ENCODE measurements at places on chromosomes 4 and X.

DNA sequence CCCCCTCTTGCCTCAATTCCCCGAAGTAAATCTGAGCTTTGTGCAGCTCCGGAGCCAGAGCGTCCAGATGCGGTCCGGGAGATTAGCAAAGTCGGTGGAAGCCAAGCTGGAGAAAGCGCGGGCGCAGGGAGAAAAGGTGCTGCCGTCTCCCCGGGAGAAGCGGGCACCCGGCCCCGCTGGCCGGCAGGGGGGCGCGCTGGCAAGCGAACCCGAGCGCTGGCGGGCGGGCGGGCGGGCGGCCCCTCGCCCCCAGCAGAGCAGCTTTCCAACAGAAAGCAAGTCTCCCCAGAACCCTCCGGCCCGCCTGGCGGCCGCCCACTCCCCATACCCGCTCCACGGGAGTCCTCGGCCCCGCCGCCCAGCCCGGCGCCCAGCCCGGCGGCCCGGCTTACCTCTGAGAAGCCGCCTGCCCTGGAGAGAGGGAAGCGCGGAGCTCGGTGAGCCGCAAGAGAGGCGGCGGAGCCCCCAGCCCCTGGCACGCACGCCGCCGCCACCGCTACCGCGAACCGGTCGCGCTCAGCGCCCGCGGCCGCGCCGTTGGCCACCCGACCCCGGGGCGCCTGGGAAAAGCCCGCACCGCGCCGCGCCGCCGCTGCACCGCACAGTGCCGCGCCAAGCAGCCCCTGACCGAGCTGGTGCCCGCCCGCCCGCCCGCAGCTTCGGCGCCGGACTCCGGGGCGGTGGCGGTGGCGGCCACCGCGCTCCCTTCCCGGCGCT lies 529 bp upstream of the CITED1 start:
- DNase-seq, result no peak

DNA sequence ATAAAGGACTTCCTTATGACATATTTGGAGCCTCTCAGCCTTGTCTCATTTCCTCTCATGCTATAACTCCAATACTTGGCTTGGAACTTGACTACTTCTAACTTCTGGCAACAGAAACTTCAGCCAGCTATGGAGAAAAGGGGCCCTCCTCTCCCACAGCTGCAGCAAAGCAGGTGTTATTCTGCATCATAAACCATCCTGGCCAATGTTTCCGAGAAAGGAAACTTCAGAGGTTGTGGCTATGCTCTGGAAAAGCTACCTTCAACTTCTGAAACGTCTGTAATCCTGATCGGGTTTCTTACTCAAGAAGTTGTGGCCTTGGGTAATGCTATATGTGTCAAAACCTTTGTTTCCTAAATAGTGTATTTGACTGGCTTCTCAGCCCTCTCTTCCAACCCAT lies 109.5 kb upstream of the CDX4 start:
- DNase-seq, result no peak

GRCh38 chr4:93217431-93217830 lies 611.1 kb upstream of the ATOH1 start:
- no peak for DNase-seq

- DNase-seq, result no peak
These were observed 714.2 kb upstream of the LCORL start for GRCh38 chr4:18735740-18736268.

GRCh38 chr4:168604496-168605373 lies 107.9 kb downstream of the PALLD start:
- no peak for DNase-seq

- DNase-seq, result no peak
These were observed 2.4 kb upstream of the SETD7 start for GRCh38 chr4:139558235-139559088.

DNA sequence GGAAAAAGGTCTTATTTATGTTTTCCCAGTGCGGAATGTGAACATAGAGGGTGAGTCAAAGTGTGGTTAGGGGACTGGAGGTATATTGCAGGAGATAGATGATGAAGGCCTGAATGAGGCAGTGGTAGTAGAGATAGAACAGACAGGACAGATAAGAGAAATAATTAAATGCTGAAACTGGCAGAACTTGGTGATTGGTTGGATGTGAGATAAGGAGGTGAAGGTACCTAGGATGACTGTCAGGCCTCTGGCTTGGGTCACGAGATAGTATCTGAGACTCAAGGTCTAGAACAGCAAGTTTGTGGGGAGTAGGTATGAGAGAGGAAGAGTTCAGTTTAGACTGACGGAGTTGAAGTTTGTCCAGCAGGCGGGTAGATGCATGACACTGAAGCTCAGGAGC lies 3.5 kb downstream of the MND1 start:
- DNase-seq, result no peak
